ENCODE measurements at places on chromosomes 6 and 20.
A peak's percentile ranks its signal among the peaks of the same experiment; 100 is the strongest.

GRCh38 chr6:1436334-1437306, 47.2 kb downstream of the FOXF2 start:
- H3K36me3 ChIP-seq, result no peaks in the 10 kb centered on the region
- H3K4me1 ChIP-seq, result peaks cover 2% of the 10 kb centered on the region
- H3K27me3 ChIP-seq, result no peaks in the 10 kb centered on the region
- no peak overlapping the region for H3K27ac ChIP-seq
- DNase-seq, result peak; percentile 85
- H3K4me3 ChIP-seq, result no peak overlapping the region

- no peaks in the 10 kb centered on the region for H3K27me3 ChIP-seq
- no peaks in the 10 kb centered on the region for H3K4me1 ChIP-seq
- H3K36me3 ChIP-seq, result no peaks in the 10 kb centered on the region
- H3K4me3 ChIP-seq, result no peak overlapping the region
- no peak for DNase-seq
Measured at GRCh38 chr6:65557224-65557623, 149.8 kb downstream of the EYS start.

- no peak for DNase-seq
- H3K27me3 ChIP-seq, result no peaks in the 10 kb centered on the region
- H3K4me3 ChIP-seq, result no peak overlapping the region
- H3K4me1 ChIP-seq, result peaks cover 9% of the 10 kb centered on the region
- H3K27ac ChIP-seq, result no peak overlapping the region
Measured at GRCh38 chr20:32495217-32495565, 89.9 kb downstream of the NOL4L start.

DNA sequence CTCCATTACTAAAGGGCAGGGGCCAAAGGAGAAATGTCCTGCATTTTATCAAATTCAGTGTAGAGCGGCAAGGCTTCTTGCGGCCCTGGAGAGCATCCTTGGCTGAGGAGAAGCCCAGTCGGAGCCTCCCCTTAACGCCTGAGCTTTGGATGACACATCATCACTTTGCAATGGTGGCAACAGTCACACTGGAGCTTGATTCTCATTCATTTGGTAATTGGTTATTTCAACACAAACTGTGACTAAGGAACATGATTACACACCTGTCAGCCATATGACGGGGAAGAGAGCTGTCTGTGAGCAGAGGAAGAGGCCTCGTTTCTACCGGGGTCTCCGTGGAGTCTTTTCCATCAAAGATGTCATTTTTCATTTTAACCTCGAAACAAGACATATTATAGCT, 81.4 kb downstream of the SOBP start:
- no peaks in the 10 kb centered on the region for H3K27me3 ChIP-seq
- H3K27ac ChIP-seq, result no peak overlapping the region
- H3K36me3 ChIP-seq, result no peaks in the 10 kb centered on the region
- no peak overlapping the region for H3K4me3 ChIP-seq
- no peaks in the 10 kb centered on the region for H3K4me1 ChIP-seq

DNA sequence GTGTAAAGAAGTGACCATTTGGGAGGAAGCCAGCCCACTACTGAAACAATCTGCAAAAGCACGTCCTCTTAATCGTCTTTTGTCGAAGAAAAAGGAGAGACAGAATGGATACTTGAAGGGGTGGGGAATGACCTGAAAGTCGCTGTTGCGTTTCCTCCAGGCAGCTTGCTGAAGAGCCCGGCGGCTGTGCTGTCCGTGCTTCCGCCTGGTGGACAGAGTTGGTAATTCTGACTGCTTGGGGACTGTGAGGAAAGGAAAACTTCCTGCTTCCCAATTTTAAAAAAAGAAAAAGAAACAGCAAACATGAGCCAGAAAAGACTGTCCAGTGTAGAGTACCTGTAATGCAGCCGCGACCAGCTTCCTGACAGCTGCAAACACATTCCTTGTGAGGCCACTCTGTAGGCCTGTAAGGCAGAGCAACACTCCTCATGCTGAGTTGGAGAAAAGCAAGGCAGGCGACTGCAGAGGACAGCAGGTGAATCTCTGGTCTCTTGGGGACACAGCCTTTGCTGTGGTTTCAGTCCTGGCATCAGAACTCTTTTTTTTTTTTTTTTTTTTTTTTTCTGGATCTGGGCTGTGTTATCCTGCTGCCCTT, 251.1 kb upstream of the TBX18 start:
- no peak overlapping the region for H3K4me3 ChIP-seq
- peak; percentile 80 for DNase-seq
- no peaks in the 10 kb centered on the region for H3K4me1 ChIP-seq
- no peak overlapping the region for H3K27ac ChIP-seq
- no peaks in the 10 kb centered on the region for H3K27me3 ChIP-seq
